Vagina (tissue), 2 donors: ENCODE measurements at places on chromosomes 4 and X.

DNA sequence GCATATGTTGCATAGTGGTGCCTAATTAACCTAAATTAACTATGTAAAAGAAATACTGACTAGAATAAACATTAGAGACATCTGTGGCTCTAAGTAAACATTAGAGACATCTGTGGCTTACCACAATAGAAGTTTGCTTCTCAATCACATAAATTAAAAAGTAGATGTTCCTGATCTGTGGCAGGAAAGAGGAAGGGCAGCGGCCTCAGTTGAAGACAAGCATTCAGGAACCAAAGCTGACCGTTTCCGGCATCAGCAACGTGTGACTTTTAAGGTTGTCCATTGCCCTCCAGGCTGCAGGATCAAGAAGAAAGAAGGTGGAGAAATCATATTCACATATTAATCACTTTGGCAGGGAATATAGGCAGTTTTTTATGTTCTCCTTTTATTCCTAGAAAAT lies 336.3 kb upstream of the TRAM1L1 start:
- no peaks in the 10 kb centered on the region for H3K27me3 ChIP-seq
- no peaks in the 10 kb centered on the region for H3K36me3 ChIP-seq
- no peak overlapping the region for H3K4me3 ChIP-seq
- H3K27ac ChIP-seq = no peak overlapping the region
- H3K4me1 ChIP-seq = no peaks in the 10 kb centered on the region

GRCh38 chr4:37745946-37746345 lies 59.8 kb upstream of the RELL1 start:
- no peaks in the 10 kb centered on the region for H3K27me3 ChIP-seq
- no peak overlapping the region for H3K27ac ChIP-seq
- no peak for DNase-seq
- H3K4me3 ChIP-seq = no peak overlapping the region
- H3K4me1 ChIP-seq = no peaks in the 10 kb centered on the region
- no peaks in the 10 kb centered on the region for H3K36me3 ChIP-seq

- no peak overlapping the region for H3K4me3 ChIP-seq
- no peaks in the 10 kb centered on the region for H3K4me1 ChIP-seq
- H3K27me3 ChIP-seq = no peaks in the 10 kb centered on the region
- H3K36me3 ChIP-seq = no peaks in the 10 kb centered on the region
Measured at GRCh38 chr4:162056990-162057389, 106.8 kb downstream of the FSTL5 start.

GRCh38 chrX:83509254-83509801 lies 1.2 kb downstream of the POU3F4 start:
- peaks cover 10% of the 10 kb centered on the region for H3K27me3 ChIP-seq
- no peak for DNase-seq
- no peak overlapping the region for H3K27ac ChIP-seq
- H3K36me3 ChIP-seq = no peaks in the 10 kb centered on the region

GRCh38 chr4:150145090-150145945 lies 67.1 kb downstream of the DCLK2 start:
- no peaks in the 10 kb centered on the region for H3K36me3 ChIP-seq
- H3K27ac ChIP-seq = no peak overlapping the region
- no peaks in the 10 kb centered on the region for H3K27me3 ChIP-seq
- no peak for DNase-seq
- no peak overlapping the region for H3K4me3 ChIP-seq

GRCh38 chr4:89539374-89539773 lies 231.8 kb upstream of the GPRIN3 start:
- no peaks in the 10 kb centered on the region for H3K27me3 ChIP-seq
- H3K36me3 ChIP-seq = no peaks in the 10 kb centered on the region
- no peak for DNase-seq
- H3K4me3 ChIP-seq = no peak overlapping the region
- peak overlapping the region; percentile 43 for H3K27ac ChIP-seq
- H3K4me1 ChIP-seq = peaks cover 14% of the 10 kb centered on the region

DNA sequence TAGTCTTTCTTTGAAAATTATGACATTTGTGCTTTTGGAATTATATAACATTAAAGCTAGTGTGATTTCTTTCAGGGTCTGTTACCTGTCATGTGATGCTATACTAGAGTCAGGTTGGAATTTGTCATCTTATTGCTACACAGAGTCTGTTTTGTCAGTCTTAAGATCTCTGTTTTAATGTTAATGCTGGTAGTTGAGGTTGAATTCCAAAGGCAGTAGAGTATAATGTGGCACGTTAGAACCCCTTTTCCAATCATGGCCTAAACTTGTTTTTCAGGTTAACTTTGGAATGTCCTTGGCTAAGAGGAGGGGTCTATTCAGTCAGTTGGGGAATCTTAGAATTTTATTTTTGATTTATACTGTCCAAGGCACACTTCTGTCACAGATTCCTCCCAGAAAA lies 258.5 kb downstream of the PABPC4L start:
- H3K4me3 ChIP-seq = no peak overlapping the region
- H3K27ac ChIP-seq = no peak overlapping the region
- H3K4me1 ChIP-seq = no peaks in the 10 kb centered on the region
- DNase-seq = no peak

- peaks cover 12% of the 10 kb centered on the region for H3K4me1 ChIP-seq
- H3K4me3 ChIP-seq = no peak overlapping the region
- DNase-seq = no peak
Measured at GRCh38 chrX:11244636-11245035, 48.6 kb upstream of the AMELX start.

DNA sequence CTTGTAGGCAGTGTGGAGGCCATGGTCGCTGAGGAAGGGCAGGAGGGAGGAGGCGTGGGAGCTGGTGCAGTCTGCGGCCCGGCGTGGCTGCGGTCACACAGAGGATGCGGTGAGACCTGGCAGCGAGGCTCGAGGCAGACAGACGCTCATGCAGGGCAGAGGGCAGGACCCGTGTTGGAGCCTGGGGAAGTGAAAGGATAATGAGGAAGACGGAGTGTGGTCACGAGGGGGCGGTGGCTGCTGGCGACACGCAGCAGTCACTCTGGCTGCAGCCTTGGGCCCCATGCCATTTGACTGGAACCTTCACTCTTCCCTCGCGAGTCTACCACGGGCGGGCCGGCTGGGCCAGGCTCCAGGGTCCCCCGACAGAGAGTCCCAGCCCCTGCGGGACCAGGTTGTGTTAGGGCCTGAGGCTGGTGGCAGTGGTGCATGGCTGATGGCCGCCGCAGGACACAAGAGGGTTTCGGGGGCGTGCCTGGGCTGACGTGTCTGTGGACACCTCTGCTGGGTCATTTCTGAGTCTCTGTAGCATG lies 68.8 kb upstream of the HGFAC start:
- no peak overlapping the region for H3K27ac ChIP-seq
- peaks cover 35% of the 10 kb centered on the region for H3K4me1 ChIP-seq
- DNase-seq = no peak
- H3K27me3 ChIP-seq = no peaks in the 10 kb centered on the region
- H3K36me3 ChIP-seq = no peaks in the 10 kb centered on the region

GRCh38 chr4:8585186-8585585 lies 5.0 kb downstream of the GPR78 start:
- no peaks in the 10 kb centered on the region for H3K36me3 ChIP-seq
- H3K27me3 ChIP-seq = no peaks in the 10 kb centered on the region

GRCh38 chr4:81874661-81875515 lies 403.2 kb upstream of the RASGEF1B start:
- no peak for DNase-seq
- no peak overlapping the region for H3K27ac ChIP-seq
- H3K4me3 ChIP-seq = no peak overlapping the region
- H3K27me3 ChIP-seq = no peaks in the 10 kb centered on the region
- H3K36me3 ChIP-seq = no peaks in the 10 kb centered on the region
- H3K4me1 ChIP-seq = no peaks in the 10 kb centered on the region

GRCh38 chr4:7260569-7260968 lies 68.2 kb downstream of the SORCS2 start:
- H3K4me3 ChIP-seq = no peak overlapping the region
- H3K36me3 ChIP-seq = no peaks in the 10 kb centered on the region
- H3K4me1 ChIP-seq = peaks cover 12% of the 10 kb centered on the region
- DNase-seq = no peak
- no peaks in the 10 kb centered on the region for H3K27me3 ChIP-seq
